Stimulated activated CD4-positive, alpha-beta T cell treated with anti-CD3 and anti-CD28 coated beads, Interleukin-15, amount 100 ng/mL, for 1 hour (primary cell): ENCODE measurements at places on chromosomes 16 and 17.

DNA sequence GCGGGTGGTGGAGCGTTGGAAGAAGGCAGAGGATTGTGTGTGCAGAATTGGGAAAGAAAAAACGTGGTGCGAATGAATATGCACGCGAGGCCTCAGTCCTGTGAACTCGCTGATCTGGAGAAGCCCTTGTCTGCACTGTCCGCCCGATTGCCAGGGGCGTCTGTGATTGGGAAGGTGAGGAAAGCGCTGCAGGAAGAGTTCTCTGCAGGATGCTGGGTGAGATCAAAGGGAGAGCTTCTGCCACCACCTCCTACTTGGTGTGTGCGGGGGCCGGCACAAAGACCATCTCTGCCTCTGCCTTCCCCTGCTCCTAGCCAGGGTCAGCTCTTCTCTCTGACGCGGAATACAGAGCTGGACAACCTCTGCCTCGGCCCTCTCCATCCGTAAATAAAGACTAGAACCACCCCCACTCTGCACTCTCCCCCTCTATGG, 841 bp upstream of the RAB5C start:
- DNase-seq = no peak

- no peak for DNase-seq
These were observed 36.8 kb downstream of the GDPD1 start for GRCh38 chr17:59257101-59257500.

DNA sequence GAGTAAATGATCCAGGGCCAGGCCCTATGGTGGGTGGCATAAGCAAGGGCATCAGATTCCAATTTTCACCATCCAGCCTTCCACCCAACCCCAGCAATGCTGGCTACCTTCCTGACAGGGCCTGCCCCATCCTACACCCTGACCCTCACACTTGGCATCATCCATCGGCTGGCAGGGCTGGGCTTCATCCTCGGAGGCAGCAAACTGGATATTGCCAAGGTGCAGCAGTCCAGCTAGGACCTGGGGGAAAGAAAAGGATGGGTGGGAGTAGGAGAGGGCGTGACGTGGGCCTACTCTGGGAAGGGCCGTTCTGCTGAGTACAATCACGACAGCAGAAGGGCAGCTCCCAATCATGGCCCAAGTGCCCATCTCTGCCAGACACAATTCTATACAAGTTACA, 23.5 kb downstream of the MYO19 start:
- DNase-seq = no peak

- DNase-seq = no peak
These were observed 12.9 kb downstream of the KRT39 start for GRCh38 chr17:40953881-40954280.

DNA sequence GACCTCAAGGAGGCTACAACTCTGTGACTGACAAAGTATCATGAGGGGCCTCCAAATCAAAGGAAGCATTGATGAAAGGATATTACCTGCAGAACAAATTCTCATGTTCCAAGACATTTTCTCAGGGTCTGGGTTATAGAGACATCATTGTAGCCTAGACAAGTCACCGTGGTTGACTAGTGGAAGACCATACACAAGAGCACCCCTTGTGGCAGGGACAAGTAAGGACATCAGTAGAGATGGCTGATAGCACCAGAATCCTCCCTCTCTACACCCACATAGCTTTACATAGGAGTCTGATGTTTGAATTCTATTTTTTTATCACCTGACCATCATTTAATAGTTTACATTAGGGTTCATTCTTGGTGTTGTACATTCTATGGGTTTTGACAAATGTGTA, 32.5 kb upstream of the CDH8 start:
- no peak for DNase-seq

- DNase-seq = no peak
These were observed 1.4 kb downstream of the GOT2 start for GRCh38 chr16:58732545-58733247.

DNA sequence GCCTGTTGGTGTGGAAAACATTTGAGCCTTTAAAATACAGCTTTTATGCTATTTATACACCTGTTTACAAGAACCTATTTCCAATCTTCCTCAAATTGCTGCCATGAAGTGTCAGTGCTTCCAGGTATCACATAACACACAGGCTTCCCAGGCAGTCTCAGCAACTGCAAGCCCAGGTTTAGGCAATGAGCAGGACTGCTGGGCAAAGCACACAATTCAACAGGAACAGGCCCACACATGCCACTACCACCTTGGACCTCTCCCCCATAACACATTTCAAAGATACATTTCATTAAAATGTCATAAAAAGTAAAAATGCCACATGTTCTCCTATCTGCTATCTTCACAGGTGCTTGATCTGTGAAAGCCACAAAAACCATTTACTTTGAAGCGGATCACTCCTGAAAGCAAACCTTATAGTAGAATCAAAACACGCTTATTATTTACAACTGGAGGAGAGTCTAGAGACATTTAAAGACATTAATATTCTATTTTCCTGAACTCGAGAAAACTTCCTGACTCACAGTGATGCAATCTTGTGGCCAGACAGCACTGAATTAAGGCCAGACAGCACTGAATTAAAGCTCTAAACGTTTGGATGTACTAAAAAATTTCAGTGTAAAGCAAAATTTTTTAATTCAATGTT, 31.5 kb downstream of the ANKFY1 start:
- DNase-seq = no peak

- DNase-seq = peak; percentile 77
These were observed 29.9 kb downstream of the DYNLL2 start for GRCh38 chr17:58112970-58113631.

GRCh38 chr16:25950586-25951281, 259.0 kb downstream of the HS3ST4 start:
- no peak for DNase-seq

DNA sequence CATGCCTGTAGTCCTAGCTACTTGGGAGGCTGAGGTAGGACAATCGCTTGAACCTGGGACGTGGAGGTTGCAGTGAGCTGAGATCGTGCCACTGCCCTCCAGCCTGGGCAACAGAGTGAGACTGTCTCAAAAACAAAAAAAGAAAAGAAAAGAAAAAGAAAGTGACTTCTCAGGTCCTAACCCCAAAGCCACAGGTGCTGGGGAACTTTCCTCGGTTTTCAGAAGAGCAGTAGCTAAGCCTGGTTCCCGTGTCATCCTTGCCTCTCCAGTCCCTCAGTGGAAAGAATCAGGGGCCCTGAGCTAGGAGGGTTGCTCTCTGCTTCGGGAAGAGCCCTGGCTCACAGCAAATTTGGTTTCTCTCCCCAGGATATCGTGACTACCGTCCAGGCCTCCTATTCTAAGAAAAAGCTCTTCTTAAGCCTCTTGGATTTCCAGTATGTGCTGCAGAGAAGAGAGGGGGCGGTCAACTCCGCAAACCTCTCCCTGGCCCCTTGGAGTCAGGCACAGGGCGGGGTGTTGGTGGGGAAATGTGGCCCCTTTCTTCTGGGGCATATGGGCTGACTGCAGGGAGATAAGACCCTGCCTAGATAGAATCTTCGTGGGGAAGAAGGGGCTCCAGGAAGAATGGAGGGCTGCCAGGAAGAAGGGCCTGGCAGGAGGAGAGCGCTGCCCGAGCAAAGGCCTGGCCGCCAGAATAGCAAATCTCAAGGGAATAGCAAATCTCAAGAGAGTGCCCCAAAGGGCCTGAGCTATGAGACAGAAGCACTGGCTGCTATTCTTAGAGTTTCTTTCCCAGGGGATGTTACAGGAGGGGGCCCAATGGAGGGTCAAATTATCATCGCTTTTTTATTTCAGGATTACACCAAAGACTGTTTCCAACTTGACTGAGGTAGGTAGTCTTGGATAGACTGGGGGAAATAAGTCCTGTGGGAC, 8.3 kb upstream of the NLRC5 start:
- no peak for DNase-seq

DNA sequence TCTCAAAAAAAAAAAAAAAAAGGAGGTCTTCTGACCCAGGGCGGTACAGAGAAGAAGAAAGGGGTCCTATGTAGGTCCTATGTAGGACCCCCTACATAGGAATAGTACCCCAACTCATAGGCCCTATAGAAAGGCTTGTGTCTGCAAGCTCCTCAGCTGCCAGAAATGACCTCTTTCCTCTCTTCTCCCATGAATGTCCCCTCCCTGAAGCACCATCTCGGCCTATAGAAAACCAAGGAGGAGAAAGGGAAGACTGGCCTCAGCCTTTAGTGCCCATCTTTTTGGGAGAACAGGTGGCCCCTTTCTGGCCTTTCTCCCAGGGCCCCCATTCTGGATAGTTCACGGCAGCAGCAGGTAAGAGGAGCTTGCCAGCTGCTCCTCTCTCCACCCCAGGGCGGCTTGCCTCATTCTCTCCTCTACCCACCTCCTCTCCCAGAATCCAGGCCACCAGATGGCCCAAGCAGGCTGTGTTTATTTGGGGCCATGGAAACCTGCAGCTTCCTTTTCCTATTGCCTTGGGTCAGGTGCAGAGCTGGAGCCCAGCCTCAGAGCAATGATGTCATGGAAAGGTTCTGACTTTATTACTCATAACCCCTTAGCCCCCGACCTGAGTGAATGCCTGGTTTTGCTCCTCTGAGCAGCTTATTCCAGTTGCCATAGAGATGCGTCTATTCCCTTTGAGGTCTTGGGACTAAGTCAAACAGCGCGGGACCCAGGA, 1.6 kb upstream of the MRPL58 start:
- DNase-seq = no peak

- DNase-seq = no peak
These were observed 826 bp upstream of the GSE1 start for GRCh38 chr16:85612191-85612800.

DNA sequence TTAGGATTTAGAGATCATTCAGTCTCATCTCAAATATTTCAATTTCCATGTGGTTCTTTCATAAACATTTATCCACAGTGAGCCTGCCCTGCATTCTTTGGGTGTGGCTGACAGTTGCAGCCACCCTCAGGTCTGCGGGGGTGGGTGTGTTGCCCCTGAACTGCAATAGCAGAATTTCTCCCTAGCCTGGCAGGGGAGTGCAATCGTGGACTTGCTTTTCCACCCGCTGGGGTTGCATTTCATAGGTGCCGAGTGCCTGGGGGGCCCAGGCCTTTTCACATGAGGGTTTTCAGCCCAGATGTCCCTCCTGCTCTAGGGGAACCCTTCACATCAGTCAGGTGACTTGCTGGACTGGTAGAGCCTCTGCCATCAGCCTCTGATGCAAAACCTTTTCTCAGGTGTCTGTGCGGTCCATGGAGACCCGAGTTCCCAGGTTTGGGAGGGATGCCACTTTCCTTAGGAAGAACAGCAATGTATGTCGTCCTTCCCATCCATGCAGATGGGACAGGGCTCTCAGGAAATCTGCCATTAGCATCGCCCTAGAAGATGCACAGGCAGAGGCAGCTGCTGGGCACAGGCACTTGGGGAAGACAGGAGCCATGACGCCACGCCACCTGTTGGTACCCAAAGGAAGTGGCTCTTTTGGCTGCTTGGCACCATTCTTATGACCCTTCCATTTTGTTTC, 2.4 kb upstream of the USP36 start:
- peak; percentile 20 for DNase-seq

GRCh38 chr16:50038286-50038685, 13.3 kb downstream of the CNEP1R1 start:
- DNase-seq = no peak

DNA sequence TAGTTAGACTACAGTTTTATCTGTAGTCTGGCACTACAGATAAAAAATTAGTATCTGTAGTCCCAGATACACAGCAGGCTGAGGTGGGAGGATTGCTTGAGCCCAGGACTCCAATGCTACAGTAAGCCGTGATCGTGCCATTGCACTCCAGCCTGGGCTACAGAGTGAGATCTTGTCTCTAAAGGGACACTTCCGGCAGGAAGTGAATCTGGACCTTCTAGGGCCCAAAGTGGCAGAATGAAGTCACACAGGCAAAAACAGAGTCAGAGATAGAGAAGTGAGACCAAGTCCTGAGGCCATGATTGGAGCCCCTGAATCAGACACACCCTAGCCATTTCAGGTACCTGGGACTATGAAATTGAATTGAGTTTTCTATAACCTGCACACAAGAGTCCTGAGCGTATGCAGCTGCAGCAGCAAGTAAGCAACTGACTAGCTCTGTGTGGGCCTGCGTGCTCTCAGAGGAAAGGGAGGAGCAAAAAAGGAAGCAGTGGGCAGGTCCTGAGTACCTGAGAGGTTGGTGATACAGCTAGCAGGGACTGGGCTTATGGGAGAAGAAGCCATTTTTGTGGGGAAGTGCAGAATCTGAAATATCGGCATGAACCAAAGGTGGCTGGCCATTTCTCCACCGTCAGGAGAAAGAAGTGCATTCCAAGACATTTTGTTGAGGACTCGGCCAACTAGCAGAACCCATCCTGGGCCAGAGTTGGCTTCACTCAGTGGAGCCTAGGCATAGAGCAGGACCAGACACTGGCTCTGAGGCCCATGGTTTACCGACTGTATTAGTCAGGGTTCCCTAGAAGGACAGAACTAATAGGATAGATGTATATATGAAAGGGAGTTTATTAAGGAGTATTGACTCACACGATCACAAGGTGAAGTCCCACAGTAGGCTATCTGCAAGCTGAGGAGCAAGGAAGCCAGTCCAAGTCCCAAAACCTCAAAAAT, 27.2 kb upstream of the BRD7 start:
- DNase-seq = no peak

DNA sequence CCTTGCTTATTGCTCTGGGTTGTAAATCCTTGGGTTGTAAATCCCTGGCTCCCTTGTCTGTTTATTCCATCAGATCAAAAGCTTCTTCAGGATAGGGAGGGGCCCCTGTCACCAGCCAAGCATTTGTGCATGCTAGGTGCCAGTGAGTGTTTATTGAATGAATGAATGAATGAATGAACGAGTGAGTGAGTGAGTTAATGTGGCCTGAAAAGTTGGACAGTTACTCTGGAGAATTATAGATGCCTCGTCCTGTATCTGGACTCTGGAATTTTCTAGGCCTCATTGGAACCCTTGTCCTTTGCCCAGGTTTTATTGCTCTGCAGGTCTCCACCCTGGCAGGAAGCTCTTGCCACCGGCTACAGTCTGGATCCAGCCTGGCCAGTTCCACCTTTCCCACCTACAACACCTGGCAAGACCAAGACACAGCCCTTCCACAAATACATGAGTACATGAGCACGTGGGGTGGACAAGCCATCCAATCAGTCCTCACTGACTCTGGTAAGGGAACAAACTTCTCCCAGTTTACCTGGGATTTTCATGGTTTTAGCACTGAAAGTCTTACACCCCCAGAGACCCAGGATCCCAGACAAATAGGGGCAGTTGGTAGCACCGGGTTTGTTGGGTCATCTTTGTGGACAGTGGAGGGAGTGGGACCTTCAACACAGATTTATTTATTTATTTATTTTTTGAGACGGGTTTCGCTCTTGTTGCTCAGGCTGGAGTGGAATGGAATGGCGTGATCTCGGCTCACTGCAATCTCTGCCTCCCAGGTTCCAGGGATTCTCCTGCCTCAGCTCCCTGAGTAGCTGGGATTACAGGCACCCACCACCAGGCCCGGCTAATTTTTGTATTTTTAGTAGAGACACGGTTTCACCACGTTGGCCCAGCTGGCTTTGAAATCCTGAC, 14.7 kb upstream of the CDH1 start:
- no peak for DNase-seq

DNA sequence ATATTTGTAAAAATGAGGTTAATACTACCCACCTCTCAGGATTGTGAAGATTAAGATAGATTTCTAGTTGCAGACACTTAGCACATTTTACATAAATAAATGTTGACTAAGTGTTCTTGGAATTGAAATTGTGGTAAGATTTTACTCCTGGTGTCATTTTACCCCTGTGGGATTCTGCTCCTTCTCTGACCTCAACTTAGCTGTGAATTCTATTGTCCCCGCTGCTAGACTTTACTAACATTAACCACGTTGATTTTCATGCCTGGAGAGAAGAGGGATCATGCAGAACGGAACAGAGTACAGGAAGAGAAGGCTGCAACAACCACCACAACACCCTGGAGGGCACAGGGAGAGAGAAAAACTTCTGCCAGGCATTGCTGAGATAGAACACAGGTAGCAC, 2.1 kb upstream of the TOM1L1 start:
- no peak for DNase-seq
